ENCODE measurements at places on chromosomes 7 and 10.

DNA sequence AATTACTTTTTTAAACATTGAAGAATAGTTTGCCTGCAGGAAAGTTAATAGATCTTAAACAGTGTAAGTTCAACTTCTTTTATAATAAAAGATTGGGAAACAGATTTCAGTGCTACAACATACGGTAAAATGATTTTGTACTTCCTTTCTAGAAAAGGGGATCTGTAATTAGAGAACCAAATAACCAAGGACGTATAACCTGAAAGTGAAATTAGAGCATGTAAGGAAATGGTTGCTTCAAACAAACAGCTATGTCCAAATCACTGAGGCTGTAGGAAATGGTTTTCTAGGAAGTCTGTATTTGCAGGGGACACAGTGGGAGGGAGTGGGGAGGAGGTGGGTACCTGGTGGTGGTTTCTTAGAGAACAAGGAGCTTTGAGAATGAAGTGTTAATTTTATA lies 57.9 kb upstream of the EXOC6 start:
- DNase-seq, result no peak

- DNase-seq, result no peak
Observed at GRCh38 chr7:75663302-75663907, 75.3 kb downstream of the HIP1 start.

DNA sequence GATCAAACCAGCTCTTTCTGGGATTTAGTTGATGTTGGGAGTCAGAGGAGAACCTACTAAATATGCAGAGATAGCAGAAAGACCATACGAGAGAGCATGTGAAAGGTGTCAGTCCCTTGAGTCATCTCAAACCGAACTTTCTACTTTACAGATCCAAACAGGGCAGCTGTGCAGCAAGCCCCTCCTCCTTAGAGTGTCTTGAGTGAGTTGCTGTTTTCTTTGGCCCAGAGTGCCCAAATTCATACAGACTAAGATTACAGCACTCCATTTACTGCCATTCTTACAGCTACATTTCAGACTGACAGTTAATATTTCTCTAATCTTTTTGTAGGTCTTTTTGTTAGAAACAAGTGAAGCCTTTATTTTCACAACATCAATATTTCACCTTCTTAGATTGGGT lies 53.4 kb downstream of the NRCAM start:
- DNase-seq, result no peak

DNA sequence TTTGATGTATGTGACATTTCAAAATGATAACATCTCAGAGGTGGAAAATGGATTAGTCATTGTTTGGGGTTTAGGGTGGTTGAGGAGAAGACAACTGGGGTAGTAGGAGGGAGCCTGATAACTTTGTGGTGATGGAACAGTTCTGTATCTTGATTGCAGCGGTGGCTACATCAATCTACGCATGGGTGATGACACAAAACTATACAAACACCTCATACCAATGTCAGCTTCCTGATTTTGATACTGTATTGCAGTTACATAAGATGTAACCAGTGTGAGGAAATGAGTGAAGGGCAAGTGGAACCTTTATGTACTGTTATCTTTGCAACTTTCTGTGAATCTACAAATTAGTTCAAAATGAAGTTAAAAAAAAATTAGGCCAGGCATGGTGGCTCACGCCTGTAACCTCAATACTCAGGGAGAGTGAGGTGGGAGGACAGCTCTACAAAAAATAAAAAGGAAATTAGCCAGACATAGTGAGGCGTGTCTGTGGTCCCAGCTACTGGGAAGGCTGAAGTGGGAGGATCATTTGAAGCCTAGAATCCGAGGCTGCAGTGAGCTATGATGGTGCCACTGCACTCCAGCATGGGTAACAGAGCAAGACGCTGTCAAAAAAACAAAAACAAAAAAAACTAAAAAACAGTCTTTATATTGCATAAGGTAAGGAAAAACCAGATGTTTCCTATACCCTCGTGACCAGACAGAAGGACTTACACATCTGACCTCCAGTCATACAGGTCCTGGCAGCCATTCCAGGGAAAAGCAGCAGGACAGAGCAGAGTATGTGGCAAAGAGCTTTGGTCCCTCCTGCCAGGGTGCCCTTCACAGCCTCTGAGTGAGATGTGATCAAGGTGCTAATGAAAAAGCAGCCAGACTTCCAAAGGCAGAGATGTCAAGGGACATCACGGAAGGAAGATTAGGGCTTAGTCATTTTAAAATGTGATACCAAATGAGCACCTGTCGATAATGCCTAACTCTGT lies 50.8 kb downstream of the CYTH3 start:
- DNase-seq, result no peak

DNA sequence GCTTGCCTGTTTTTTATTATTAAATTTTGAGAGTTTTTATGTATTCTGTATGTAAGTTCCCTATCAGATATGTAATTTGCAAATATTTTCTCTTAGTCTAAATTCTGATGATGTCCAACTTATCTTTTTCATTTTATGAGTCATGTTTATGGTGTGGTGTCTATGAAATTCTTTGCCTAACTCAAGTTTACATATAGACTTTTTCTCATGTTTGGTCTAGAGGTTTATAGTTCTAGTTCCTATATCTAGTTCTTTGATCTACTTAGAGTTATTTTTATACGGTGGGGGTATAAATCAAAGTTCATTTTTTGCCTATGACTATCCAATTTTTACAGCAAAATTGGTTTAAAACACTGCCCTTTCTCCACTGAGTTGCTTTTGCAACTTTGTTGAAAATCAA lies 26.3 kb upstream of the CCDC7 start:
- no peak for DNase-seq

DNA sequence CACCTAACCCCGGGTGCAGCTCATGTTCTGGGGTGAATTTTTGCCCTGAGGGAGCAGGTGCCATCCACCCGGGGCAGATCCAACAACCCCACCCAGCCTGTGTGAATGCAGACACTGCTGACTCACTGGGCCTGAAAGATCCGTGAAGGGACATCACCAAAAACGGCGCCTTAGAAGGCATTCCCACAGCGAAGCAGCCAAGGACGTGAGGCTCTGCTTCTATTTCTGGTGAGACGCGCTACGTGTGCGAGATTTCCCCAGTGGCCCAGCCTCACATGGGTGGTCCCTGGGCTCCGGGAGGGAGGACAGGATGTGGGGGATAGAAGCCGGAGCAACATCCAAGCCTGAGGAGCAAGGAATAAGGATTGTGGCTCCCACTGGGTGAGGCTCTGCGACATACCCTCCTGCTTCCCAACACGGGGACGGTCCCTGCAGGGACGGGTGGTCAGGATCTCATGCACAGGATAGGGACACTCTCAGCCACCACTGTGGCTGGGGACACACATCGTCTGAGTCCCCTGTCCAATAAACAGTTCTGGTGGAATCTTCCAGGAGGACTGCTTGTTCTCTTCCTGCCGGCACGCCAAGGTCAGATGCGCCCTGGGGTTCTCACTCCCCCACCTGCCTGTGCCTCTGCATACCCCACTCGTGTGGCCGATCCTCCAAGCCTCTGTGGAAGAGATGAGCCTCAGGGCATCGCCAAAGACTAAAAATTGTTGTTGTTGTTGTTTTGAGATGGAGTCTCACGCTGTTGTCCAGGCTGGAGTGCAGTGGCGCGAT lies 70.2 kb downstream of the ZRANB1 start:
- no peak for DNase-seq

DNA sequence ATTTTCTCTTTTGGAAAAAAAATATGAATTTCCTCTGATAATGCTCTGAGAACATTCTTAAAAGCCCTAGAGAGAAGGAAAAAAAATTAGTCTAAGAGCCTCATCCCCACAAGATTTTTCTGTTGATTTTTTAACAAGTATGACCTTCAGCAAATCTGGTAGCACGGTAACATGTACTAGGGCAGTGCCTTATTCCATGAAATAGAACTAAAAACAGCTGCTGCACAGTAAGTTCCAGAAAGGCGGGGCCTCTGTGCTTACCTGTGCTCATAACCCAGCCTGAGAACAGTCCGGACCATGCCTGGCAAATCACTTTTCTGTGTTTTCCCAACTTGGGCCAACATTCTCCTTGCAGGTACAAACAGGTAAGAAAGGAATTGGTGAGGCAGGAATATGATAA lies 519.1 kb upstream of the AKR1E2 start:
- DNase-seq, result no peak

DNA sequence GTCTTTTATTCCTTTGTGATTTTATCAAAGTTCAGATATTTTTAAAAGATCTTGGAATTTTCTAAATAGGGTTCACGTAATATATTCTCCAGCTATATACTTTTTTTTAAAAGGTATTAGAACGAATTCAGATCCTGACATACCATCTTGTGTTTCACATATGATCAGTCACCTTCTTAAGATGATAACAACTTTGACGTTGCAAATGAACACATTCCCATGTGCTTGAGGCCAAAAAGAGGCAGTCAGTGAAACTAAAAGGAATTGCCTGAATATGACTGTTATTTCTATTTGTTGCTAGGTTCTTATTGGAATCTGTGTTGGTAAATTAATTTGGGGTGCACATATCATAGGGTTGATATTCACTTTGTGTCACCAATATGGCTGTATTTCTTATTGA lies 310.1 kb downstream of the MDFIC start:
- DNase-seq, result no peak

GRCh38 chr7:115676080-115676479 lies 354.5 kb downstream of the TFEC start:
- DNase-seq, result peak; percentile 19

GRCh38 chr10:74949843-74950765 lies 123.7 kb downstream of the KAT6B start:
- DNase-seq, result no peak

GRCh38 chr10:31118556-31118955 lies 86.9 kb upstream of the ZNF438 start:
- no peak for DNase-seq

- DNase-seq, result peak; percentile 25
Observed at GRCh38 chr7:44580945-44581878, 819 bp downstream of the TMED4 start.

DNA sequence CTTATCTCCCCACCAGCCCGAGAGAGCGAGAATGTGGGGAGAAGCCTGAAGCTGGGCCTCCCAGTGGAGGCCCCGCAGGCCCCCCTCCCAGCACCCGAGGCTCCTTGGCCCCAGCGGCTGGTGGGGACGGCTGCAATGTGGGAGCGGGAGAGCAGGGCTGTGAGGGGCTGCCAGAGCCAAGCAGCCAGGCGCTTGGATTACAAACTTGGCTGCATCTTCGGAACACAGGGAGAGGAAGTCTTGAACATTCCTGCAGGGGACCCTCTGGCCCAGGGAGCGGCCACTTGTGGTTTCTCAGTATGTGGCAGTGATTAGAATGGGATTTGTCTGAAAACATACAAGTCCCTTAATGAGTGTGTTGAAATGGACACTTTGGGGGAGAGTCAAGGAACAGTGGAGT lies 23.2 kb downstream of the ELN start:
- DNase-seq, result no peak

- DNase-seq, result no peak
Observed at GRCh38 chr10:63238501-63238900, 105.4 kb downstream of the NRBF2 start.
